Stimulated activated CD8-positive, alpha-beta memory T cell treated with anti-CD3 and anti-CD28 coated beads, Interleukin-15, amount 100 ng/mL, for 1 hour (primary cell): ENCODE measurements at places on chromosomes 11 and 22.

DNA sequence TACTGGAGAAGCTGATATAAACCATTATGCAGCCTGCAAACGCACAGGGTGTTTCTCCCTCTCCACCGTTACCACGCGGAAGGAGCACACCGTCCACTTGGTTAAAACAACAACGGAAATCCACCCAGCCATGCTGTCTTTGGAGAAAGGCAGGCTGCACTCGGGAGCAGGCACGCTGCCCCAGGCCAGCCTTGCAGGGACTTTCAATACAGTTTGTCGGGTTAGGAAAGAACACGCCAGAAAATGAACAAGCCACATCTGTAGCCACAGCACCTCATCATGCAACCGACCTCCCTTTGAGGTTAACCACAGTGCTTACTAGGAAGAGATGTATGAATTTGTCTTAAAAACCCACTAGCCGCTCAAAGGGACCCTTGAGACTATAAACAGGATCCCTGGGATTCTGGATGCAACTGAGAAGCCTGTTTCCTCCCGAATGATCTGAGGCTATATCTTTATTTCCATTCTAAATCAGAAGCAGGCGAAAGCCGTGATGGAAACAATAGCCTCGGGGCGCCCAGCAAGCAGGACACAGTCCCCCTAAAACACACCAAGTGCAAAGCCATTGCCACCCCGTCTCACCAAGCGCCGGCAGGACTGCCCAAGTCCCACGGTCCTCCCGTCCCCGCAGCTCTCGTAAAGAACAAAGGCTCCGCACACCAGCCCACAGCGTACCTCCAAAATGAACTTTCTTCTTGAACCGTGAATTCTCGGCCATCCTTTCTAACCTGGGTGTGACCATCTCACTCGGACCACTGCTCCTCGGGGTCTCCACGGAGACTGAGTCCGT lies 318.9 kb downstream of the CTTN start:
- no peak for DNase-seq

DNA sequence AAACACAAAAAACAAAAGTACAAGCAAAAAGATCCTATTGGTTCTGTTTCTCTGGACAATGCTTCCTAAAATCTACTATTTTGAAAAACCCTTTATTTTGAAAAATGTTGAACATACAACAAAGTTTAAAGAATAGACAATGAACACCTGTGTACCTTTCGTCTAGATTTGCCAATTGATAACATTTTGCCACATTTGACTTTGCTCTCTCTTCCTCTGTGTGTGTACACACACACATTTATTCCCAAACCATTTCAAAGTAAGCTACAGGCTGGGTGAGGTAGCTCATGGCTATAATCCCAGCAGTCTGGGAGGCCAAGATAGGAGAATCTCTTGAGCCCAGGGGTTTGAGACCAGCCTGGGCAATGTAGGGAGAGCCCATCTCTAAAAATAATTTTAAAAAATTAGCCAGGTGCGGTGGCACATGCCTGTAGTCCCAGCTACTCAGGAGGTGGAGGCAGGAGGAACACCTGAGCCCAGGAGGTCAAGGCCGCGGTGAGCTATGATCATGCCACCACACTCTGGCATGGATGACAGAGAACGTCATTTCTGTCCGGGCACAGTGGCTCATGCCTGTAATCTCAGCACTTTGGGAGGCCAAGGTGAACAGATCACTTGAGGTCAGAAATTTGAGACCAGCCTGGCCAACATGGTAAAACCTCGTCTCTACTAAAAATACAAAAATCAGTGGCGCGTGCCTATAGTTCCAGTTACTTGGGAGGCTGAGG lies 5.3 kb upstream of the PSMC3 start:
- DNase-seq: no peak

- no peak for DNase-seq
These were observed 15.7 kb downstream of the FBXO7 start for GRCh38 chr22:32490279-32490678.

- no peak for DNase-seq
These were observed 29.6 kb upstream of the FIBIN start for GRCh38 chr11:26964339-26964738.

DNA sequence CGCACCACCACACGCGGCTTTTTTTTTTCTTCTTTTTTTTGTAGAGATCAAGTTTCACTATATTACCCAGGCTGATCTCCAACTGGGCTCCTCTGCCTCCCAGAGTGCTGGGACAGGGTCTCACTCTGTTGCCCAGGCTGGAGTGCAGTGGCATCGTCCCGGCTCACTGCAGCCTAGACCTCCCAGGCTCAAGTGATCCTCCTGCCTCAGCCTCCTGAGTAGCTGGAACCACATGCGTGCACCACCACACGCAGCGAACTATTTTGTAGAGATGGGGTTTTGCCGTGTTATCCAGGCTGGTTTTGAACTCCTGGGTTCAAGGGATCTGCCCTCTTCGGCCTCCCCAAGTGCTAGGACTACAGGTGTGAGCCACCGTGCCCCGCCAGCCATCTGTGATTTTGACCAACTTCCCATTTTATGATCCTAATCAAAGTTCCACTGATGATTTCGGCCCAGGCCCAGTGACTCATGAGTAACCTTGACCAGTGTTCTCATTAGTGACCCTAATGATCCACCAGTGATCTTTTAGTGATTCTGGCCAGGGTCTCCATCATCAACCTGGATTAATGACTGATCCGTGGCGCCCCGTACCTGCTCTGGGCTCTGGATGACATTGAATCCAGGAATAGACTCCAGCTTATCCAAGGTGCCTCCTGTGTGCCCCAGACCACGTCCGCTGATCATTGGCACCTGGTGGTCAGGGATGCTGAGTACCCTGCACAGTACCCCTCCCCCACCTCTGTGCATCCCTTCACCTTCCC lies 1.7 kb downstream of the TYMP start:
- DNase-seq: no peak

DNA sequence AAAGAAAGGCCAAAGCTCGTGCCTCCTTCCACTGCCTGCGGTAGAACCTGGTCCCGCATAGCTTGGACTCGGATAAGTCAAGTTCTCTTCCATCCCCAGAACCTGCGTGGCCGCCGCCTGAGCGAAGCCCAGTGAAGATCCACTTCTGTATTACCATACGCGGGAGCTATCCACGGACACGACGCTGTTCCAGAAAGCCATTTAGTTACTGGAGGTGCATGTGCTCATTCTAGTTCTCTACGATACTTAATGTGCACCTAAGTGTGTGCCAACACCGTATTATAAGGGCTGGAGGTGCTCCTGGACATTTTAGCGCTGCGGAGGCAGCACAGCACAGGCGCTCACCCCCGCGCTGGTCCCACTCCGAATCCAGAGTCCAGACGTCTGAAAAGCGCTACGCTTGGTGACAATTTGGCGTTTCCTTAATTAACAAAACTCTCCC lies 1.4 kb downstream of the WT1 start:
- DNase-seq: no peak

- no peak for DNase-seq
These were observed 1.7 kb upstream of the ABTB2 start for GRCh38 chr11:34359548-34359891.

DNA sequence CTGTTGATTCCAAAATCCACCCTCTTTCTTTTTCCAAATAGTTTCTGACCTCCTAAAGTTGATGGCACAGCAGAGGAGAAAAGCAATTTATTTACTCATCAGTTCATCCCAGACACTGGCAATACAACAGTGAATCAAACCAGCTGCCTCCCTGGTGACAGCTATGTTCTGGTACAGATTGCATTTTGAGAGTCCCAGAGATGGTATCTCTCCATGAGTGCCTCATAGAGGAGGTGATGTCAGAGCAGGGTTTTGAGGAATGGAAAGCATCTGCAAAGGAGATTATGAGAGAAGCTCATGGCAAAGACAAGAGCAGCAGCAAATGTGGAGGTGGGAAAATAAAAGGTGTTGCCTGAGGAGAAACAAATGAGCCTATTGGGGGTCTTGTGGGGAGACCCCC lies 377.2 kb downstream of the MN1 start:
- no peak for DNase-seq

GRCh38 chr11:12410006-12410728 lies 32.8 kb downstream of the PARVA start:
- DNase-seq: no peak

DNA sequence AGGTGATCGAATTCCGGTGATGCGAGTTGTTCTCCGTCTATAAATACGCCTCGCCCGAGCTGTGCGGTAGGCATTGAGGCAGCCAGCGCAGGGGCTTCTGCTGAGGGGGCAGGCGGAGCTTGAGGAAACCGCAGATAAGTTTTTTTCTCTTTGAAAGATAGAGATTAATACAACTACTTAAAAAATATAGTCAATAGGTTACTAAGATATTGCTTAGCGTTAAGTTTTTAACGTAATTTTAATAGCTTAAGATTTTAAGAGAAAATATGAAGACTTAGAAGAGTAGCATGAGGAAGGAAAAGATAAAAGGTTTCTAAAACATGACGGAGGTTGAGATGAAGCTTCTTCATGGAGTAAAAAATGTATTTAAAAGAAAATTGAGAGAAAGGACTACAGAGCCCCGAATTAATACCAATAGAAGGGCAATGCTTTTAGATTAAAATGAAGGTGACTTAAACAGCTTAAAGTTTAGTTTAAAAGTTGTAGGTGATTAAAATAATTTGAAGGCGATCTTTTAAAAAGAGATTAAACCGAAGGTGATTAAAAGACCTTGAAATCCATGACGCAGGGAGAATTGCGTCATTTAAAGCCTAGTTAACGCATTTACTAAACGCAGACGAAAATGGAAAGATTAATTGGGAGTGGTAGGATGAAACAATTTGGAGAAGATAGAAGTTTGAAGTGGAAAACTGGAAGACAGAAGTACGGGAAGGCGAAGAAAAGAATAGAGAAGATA lies at the start of gene MALAT1:
MALAT1 (plus strand) TSS at position 69 of the 736 bp plus-strand sequence.
- DNase-seq: peak; percentile 93

DNA sequence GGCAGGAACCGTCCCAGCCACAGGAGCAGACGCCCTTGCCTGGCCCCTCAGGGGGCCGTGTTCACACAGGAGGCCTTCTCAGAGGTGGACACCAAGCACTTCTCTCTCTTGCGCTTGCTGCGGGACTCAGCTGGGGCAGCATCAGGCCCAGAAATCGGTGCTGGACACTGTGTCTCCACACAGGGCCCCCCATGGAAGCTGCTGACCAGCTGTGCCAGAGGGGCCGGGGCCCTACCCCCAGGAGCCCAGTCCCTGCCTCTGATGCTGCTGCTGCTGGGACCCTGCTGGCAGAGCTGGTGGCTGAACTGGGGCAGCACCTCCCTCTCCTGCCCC lies 4.0 kb downstream of the PLXNB2 start:
- DNase-seq: no peak

GRCh38 chr11:66636411-66636810 lies 2.1 kb upstream of the RBM4 start:
- DNase-seq: no peak

- DNase-seq: no peak
These were observed 10.7 kb upstream of the FAM83F start for GRCh38 chr22:39984006-39984405.

DNA sequence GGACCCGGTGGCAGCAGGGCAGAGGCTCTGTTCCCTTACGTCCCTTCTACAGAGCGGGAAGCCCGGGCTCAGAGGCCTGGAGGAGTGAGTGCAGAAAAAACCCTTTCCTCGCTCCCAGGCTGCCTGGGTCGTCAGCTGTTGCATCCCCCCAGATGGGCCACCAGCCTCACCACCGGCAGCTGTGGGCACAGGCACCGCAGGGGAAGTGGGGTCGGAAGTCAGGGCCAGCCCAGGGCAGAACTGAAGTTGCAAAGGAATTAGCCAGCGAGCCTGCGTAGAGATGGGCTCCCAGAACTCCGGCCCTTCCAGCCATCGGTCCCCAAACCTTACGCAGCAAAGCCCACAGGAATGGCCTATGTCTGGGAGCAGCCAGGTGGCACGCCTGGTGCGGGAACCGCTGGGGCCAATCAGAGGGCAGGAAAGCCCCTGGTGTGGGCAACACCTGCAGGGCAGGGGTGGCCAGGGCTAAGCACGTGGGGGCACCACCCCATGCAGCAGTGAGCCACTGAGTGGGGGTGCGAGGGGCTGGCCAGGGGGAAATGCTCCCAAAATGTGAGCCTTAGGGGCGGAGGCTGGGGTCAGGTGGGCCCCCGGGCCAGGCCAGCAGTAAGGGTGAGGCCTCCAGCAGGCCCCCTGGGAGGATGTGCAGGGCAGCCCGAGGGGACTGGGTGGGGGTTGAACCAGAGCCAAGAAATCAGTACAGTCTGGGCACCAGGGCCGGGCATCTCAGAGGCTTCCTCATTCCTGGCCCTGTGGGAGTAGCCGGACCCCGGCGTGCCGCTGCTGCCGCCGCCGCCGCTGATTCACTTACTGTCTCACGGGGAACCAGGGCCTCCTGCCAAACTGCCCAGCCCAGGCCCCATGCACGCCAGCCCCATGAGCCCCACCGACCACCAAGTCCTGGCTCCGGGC lies 58.2 kb downstream of the WNT7B start:
- DNase-seq: no peak

DNA sequence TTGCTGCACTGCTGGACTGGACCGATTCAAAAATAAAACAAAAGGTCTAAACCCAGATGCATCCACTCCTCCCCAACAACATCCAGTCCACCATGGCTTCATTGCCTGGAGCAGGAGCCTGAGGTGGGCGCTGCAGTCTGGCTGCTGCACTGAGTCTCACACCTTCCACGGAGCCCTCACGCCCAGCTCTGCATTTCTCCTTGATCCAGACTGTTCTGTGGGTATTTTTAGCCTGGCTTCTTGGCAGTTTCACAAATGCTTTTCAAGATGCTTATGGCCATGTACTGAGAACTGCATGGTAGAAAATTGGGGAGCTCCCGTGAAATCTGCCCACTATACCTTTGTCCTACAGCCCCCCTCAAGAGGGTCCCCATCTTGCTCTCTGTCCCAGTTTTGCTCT lies 53.3 kb upstream of the JAM3 start:
- DNase-seq: no peak

DNA sequence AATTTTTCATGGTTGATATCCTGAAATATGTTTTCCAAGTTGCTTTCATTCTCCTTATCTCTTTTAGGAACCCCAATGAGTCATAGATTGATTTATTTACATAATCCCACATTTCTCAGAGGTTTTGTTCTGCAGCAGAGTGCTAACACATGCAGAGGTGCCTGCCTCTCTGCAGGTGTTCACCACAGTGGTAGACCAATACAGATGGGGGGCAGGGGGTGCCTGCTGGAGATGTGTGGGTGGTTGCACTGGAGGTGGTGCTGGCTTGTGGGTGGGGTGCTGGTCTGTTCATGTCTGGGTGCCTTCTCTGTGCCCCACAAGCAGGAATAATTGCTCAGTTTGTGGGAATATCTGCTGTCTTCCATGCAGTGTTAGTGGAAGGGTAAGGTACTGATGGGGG lies 131.1 kb downstream of the JRKL start:
- DNase-seq: no peak

DNA sequence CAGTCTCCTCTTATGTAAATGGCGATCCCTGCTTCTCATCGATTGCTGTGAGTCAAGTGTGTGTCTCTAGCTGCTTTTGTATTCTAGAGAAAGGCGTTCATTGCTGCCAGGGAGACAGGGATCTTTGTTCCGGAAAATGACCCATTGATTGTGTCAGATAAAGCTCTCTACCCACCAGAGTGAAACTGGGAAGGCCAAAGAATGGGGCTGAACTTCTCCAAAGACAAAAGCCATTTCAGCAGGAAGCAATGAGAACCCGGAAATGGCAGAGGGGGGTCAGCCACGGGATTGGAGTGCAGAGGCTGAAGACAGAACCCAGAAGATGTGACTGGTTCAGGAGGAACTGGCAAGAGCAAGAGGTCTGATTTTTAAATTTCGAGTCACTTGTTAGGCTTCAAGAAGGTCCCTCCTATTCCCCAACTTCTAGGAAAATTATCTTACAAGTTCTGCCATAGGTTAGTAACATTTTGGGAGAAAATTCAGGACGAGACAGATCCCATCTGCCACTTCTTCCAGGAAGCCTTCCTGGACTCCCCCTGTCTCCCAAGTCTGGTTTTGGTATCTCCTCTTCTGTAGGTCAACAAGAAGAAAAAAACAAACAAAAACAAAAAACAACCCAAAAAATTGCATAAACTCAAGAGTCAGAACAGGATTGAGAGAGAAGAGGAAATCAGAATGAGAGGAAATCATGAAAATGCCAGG lies 110.6 kb downstream of the NECTIN1 start:
- no peak for DNase-seq
